WTC11 (cell line): ENCODE measurements at places on chromosomes 16 and 17. TPM values are rescaled to one million over a fixed set of nuclear protein-coding genes. Genes with fewer than 3 reads are reported as not detected.

HSBP1 gene
- total RNA-seq = 197 to 237 TPM (median 229 TPM) in 3 replicates

DNA sequence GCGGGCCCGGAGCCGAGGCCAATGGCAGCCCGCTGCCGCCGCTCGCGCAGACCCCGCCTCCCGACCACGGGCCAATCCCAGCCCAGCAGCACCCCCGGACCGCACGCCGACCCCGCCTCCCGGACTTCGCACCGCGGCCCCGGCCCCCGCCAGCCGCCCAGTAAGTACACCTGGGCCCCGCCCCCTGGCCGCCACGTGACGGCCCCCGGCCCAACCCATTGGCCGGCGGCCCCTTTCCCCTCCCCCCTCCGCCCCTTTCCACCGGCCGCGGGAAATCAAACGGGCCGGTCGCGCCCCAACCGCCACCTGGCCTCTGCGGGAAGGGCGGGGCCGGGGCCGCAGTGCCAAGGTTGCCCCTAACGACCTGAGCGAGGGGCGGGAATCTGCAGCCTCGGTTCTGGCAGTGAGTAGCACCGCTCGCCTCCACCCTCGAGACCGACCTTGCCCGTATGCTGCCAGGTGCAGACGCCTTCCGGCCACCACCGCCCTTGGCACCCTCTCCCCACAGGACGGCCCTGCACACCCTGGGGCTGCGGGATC is at the start of gene YBX2:
Gene YBX2 (minus strand): TSS at position 26 of the 540 bp plus-strand sequence. CDS start 139 bp downstream, outside the sequence.
- H3K4me1 ChIP-seq = peaks cover 27% of the 10 kb centered on the region
- peak within 1 kb of the TSS; percentile 70 for H3K4me3 ChIP-seq
- peak within 1 kb of the TSS; percentile 78; the same call in 1 of the 2 replicates for H3K27ac ChIP-seq
- H3K36me3 ChIP-seq = no peaks in the 10 kb centered on the region
- DNase-seq = peak; percentile 99
- peaks cover 71% of the 10 kb centered on the region for H3K27me3 ChIP-seq

CACNA1G gene
- total RNA-seq = 5.4 to 6.7 TPM (median 6.2 TPM) in 3 replicates

DNA sequence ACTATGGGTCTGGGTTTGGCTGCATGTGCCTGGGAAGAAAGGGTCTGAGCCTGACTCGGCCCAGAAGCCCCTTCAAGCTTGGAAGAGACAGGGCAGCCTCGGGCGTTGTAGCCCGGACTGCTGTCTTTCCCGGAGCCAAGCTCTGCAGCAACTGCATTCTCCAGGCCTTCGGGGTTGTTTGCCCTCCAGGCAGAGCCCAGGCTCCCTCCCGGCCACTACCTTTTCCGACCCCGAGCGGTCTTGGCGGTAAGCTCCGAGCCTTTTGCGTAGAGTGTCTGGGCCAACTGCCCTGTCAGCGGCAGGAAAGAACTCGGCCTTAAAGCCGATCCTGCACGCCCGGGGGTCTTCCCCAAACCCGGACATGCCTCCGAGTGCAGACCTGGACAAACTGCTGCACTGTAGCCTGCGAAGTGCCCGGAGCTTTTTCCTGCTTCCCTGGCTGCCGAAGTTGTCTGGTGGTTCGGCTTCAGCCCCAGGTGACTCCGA is 1.3 kb downstream of the LHX1 start:
- peaks cover 68% of the 10 kb centered on the region for H3K4me1 ChIP-seq
- H3K36me3 ChIP-seq = no peaks in the 10 kb centered on the region
- no peak overlapping the region for H3K27ac ChIP-seq
- H3K27me3 ChIP-seq = peaks cover 99% of the 10 kb centered on the region

ABI3 gene
- total RNA-seq = 1.2 to 1.6 TPM (median 1.5 TPM) in 3 replicates

WFIKKN1 gene
- total RNA-seq = 12.3 to 18.6 TPM (median 17.3 TPM) in 3 replicates

- DNase-seq = peak; percentile 61
- H3K36me3 ChIP-seq = no peaks in the 10 kb centered on the region
- H3K4me1 ChIP-seq = peaks cover 44% of the 10 kb centered on the region
- H3K4me3 ChIP-seq = no peak overlapping the region; the same call in 1 of the 2 replicates
Measured at GRCh38 chr16:87657621-87658192, 55.4 kb downstream of the JPH3 start.

TNFRSF13B gene
- 0.18 TPM in 2 of 3 replicates, not detected in the other for total RNA-seq

CCL23 gene
- total RNA-seq = not detected in 3 replicates

GP2 gene
- total RNA-seq = 6.0 to 8.3 TPM (median 6.6 TPM) in 3 replicates

DNA sequence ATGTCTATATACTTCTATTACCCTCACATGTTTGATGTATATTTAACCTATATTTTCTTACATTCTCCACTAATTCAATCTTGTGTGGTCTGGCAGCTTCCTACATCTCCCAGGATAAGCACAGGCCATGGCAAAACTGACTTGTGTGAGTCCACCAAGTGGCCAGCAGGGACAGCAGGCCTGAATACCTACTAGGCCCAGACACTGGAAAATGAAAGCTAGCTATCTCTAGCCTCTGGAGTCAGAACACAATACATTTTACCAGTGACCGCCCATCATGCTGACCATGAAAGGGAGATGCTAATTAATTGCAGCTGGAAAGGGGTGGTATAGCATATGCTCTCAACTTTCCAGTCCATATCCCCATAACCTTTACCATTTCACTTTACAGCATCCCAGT is 132.3 kb downstream of the PCTP start:
- no peak overlapping the region for H3K27ac ChIP-seq
- H3K4me1 ChIP-seq = no peaks in the 10 kb centered on the region
- no peaks in the 10 kb centered on the region for H3K36me3 ChIP-seq
- no peak for DNase-seq
- no peaks in the 10 kb centered on the region for H3K27me3 ChIP-seq

GRCh38 chr16:19522760-19523159 is 862 bp upstream of the GDE1 start:
- H3K4me3 ChIP-seq = peak overlapping the region; percentile 93
- no peak for DNase-seq
- H3K27me3 ChIP-seq = no peaks in the 10 kb centered on the region
- peaks cover 49% of the 10 kb centered on the region for H3K4me1 ChIP-seq

- no peaks in the 10 kb centered on the region; the same call in 1 of the 2 replicates for H3K36me3 ChIP-seq
- H3K4me3 ChIP-seq = no peak overlapping the region
- DNase-seq = no peak
- H3K27ac ChIP-seq = no peak overlapping the region
Measured at GRCh38 chr16:24471561-24472350, 67.6 kb upstream of the RBBP6 start.

- no peak overlapping the region for H3K4me3 ChIP-seq
- H3K27me3 ChIP-seq = peaks cover 28% of the 10 kb centered on the region
- DNase-seq = peak; percentile 72
- H3K36me3 ChIP-seq = no peaks in the 10 kb centered on the region
Measured at GRCh38 chr17:33049781-33050414, 58.3 kb downstream of the SPACA3 start.

MYH1 gene
- total RNA-seq = not detected in 3 replicates

OR1A1 gene
- total RNA-seq = not detected in 3 replicates

MT1M gene
- 4.5 to 4.8 TPM (median 4.7 TPM) in 3 replicates for total RNA-seq

DNA sequence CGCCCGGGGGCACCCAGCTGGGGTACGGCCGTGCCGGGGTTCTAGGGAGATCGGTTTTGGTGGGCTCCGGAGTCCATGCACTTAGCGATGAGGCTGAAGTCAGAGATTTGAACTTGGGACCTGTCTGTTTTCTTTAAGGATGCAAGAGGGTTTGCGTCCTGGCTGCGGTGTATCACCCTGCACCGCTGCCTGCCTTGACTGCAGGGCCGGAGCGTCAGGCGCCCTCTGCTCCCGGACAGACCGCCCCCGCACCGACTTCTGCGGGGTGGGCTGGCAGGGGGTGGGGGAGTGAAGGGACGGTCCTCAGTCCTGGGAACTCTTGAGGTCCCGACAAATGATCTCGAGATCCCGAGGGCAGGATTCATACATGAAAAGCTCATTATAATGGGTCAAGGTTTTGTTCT is 701 bp downstream of the PDP2 start:
- peaks cover 15% of the 10 kb centered on the region for H3K4me1 ChIP-seq
- H3K27me3 ChIP-seq = peaks cover 11% of the 10 kb centered on the region
- no peak overlapping the region for H3K27ac ChIP-seq
- H3K36me3 ChIP-seq = peaks cover 19% of the 10 kb centered on the region
- H3K4me3 ChIP-seq = peak overlapping the region; percentile 95

DNA sequence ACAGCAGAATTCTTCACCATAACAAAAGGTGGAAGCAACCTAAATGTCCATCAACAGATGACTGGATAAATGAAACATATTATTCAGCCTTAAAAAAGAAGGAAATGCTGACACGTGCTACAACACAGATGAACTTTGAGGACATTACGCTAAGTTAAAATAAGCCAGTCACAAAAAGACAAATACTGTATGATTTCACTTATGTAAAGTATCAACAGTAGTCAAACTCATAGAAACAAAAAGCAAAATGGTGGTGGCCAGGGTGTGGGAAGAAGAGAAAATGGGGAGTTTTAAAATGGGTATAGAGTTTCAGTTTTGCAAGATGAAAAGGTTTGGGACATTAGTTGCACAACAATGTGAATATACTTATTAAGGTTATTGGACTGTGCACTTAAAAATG is 49.8 kb upstream of the MTMR4 start:
- H3K36me3 ChIP-seq = no peaks in the 10 kb centered on the region
- DNase-seq = no peak
- no peaks in the 10 kb centered on the region for H3K27me3 ChIP-seq

RNU2-1 gene
- total RNA-seq = 5,207 to 6,122 TPM (median 5,885 TPM) in 3 replicates

GRCh38 chr16:23948949-23949411 is 113.2 kb downstream of the PRKCB start:
- no peaks in the 10 kb centered on the region for H3K36me3 ChIP-seq
- H3K27me3 ChIP-seq = no peaks in the 10 kb centered on the region; the same call in 1 of the 2 replicates
- no peak overlapping the region for H3K27ac ChIP-seq
- peaks cover 18% of the 10 kb centered on the region for H3K4me1 ChIP-seq
- no peak overlapping the region for H3K4me3 ChIP-seq
- no peak for DNase-seq

DNA sequence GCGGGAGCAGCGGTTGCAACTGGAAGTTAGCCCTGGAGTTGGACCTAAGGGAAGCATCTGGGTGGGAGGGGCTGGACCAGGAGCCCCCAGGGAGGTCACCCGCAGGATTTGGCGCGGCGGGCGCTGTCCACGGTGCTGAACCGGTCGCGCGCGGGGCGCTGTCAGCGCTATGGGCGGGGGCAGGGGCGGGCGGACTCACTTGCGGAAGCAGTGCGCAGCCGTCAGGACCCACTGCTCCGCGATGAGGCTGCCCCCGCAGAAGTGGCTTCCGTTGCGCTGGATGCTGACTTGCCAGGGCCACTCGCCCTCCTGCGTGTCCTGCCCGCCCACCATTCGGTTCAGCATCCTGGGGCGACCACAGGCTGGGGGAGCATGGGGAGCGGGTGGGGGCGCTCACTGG is 4.5 kb downstream of the PRSS27 start:
- H3K27me3 ChIP-seq = no peaks in the 10 kb centered on the region
- DNase-seq = peak; percentile 72
- no peak overlapping the region for H3K4me3 ChIP-seq
- H3K36me3 ChIP-seq = no peaks in the 10 kb centered on the region

DNA sequence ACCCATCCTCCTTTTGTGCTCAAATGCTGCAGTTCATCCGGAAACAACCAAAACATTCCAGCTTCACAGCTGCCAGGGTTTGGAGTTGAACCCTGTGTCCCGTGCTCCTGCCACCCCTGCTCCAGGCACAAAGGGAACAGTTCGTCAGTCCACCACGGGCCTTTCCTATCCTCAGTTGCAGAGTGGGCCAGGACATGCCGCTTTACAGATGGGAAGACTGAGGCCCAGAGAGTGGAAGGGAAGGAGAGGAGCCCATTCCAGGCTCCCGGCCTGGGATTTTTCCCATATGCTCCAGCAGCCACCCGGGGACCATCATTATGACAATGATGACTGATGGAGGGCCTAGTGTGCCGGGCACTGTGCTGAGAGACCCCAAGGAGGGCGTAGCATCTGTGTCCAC is 27.6 kb downstream of the RAI1 start:
- DNase-seq = no peak
- H3K27me3 ChIP-seq = peaks cover 76% of the 10 kb centered on the region
- H3K4me1 ChIP-seq = peaks cover 38% of the 10 kb centered on the region

DNA sequence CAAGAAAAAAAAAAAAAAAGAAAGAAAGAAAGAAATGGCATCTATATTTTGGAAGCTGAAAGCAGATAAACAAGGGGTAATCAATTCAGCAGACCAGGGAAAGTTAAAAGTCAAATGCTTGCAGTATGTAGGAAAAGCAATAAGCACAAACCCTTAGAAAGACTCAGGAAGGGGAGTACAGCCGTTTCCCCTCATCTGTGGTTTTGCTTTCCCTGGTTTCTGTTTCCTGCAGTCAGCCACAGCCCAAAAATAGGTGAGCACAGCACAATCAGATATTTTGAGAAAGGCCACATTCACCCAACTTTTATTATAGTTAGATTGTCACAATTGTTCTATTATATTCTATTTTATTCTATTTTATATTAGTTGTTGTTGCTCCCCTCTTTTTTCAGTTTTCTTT is 14.4 kb upstream of the ALOX12 start:
- no peak overlapping the region for H3K27ac ChIP-seq
- DNase-seq = no peak
- no peaks in the 10 kb centered on the region for H3K36me3 ChIP-seq
- peaks cover 4% of the 10 kb centered on the region for H3K4me1 ChIP-seq
- no peak overlapping the region for H3K4me3 ChIP-seq

DNA sequence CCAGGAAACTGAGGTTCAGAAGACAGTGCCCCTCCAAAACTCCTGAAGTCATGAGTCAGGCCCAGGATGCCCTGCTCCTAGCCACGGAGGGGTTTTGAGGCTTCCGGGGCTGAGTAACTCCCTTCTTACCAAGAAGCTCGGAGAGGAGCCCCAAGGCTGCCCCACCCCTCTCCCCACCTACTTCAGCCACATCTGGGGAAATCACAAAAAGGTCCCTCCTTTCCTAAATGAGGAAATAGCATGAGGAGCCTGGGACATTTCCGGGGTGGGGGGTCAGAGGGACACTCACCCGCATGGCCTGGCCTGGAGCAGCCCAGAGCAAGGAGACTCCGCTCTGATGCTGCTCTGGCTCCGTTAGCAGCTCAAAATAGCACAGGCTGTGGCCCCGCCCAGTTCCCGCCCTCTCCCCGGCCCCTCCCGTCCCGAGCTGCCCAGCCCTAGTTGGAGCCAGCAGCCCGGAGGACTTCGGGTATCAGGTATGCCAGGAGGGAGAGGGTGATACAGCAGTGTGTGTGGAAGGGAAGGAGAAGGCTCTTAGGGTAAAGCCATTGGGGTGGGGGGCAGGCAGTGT is 40.1 kb downstream of the MYO18A start:
- no peak overlapping the region for H3K4me3 ChIP-seq
- DNase-seq = peak; percentile 83
- peaks cover 34% of the 10 kb centered on the region for H3K4me1 ChIP-seq
- no peaks in the 10 kb centered on the region for H3K36me3 ChIP-seq
- H3K27me3 ChIP-seq = no peaks in the 10 kb centered on the region

NUPR1 gene
- total RNA-seq = 0.33 to 1.1 TPM (median 0.66 TPM) in 3 replicates

GRCh38 chr16:88380619-88381018 is 2.1 kb upstream of the ZNF469 start:
- no peaks in the 10 kb centered on the region for H3K36me3 ChIP-seq
- peaks cover 12% of the 10 kb centered on the region for H3K4me1 ChIP-seq
- H3K27me3 ChIP-seq = peaks cover 27% of the 10 kb centered on the region
- no peak overlapping the region for H3K4me3 ChIP-seq
- no peak for DNase-seq

WNK4 gene
- total RNA-seq = 1.4 to 1.7 TPM (median 1.5 TPM) in 3 replicates
